ENCODE measurements at places on chromosomes 6 and 20.

DNA sequence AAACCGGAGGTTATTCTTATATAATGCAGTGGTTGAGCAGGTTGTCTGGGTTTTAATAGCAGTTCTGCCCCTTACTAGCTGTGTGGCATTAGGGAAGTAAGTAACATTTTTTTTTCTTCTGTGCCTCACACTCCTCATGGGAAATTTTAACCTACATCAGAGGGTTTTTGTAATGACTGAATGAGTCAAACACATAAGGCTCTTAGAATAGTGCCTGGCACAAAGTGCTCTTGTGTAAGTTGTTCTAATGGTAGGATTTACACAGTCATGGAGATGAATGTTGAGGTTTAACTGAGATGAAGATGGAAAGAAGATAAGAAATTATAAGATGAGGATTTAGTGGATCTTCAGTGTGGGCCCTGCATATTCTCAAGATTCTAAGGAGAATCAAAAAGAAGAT, 68.4 kb upstream of the PHIP start:
- no peaks in the 10 kb centered on the region for H3K4me1 ChIP-seq
- DNase-seq, result no peak
- H3K27me3 ChIP-seq, result no peaks in the 10 kb centered on the region
- no peaks in the 10 kb centered on the region for H3K36me3 ChIP-seq

DNA sequence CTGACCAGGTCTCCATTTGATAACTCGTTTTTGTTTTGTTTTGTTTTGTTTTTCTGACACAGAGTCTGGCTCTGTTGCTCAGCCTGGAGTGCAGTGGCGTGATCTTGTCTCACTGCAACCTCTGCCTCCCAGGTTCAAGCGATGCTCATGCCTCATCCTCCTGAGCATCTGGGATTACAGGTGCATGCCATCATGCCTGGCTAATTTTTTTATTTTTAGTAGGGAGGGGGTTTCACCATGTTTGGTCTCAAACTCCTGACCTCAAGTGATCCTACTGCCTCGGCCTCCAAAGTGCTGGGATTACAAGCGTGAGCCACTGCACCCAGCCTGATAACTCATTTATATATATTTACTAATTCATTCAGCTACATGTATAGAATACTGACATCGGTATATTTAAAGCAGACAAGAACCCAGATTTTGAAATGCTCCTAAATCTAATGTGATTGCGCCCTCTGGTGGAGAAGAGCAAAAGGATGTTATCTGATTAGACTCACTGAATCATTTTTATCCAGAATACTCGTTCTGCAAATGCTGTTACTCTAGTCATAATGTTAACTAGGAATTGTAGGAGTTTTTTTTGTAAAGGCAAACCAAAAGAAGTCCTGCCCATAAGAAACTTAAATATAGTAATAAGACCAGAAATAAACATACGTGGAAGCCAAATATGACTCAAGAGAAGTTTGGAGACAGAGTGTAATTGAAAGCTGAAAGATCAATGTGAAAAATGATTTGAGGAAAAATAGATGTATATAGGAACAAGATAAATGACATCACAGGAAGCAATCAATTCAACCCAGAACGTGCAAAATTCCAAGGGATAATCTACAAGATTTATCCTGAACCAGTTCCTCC, 5.3 kb upstream of the COL12A1 start:
- peaks cover 28% of the 10 kb centered on the region for H3K27me3 ChIP-seq
- H3K27ac ChIP-seq, result no peak overlapping the region
- peaks cover 30% of the 10 kb centered on the region for H3K4me1 ChIP-seq
- no peaks in the 10 kb centered on the region for H3K36me3 ChIP-seq

GRCh38 chr20:52305024-52305645, 113.6 kb upstream of the ZFP64 start:
- H3K4me1 ChIP-seq, result no peaks in the 10 kb centered on the region
- H3K4me3 ChIP-seq, result no peak overlapping the region
- no peak for DNase-seq
- no peaks in the 10 kb centered on the region for H3K27me3 ChIP-seq
- no peaks in the 10 kb centered on the region for H3K36me3 ChIP-seq

DNA sequence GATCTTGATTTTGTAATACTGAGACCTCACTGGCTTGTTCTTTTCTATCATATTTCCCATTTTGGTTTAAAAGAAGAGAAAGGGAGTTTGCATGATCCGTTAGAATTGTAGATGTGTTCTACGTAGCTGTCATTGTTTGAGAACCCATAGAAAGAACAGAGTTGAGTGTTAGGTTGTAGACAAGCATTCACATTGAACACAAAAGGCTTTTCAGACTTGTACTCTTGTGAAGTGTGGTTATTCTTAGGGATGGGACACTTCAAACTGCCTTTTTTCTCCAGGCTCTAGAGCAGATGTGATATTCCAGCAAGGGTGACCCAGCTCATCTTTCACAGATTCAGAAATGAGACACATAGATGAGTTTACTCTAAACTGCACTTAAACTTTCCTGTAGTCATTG, 19.9 kb downstream of the FOXO3 start:
- H3K36me3 ChIP-seq, result peaks cover 16% of the 10 kb centered on the region
- H3K27ac ChIP-seq, result peak overlapping the region; percentile 55
- peaks cover 98% of the 10 kb centered on the region for H3K4me1 ChIP-seq
- no peak for DNase-seq

DNA sequence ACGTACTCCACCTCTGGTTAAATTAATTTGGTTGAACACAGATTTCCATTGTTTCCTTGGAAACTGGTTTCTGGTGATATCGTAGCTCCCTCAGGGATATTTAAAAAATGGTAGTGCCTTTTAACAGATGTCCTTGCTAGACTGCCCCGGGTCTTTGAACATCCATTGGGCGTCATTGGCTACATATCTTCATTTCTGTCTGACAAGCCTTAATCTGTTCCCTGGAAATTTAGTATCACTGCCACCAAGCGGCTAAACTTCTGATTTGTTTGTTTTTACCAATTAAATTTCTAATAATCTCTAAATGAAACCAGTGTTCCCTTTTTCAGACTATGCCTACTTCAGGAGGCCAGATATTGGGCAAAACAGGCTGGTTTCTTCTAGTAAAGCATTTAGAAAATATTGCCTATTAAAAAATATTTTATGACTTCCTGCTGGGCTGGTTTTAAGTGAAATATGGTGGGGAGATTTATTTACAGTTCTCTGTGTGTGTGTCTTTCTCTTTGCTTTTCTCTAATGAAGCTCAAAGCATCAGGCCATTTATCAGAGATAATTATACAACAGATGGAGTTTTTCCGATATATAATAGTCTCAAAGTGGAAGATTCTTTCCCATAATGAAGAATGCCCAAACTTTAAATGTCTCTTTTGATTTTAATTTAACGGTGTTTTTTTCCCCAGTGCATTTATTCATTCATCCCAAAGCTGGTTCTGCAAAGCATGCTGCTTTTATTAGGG, 249.5 kb downstream of the ZFAND3 start:
- no peaks in the 10 kb centered on the region for H3K27me3 ChIP-seq
- no peaks in the 10 kb centered on the region for H3K4me1 ChIP-seq
- no peak overlapping the region for H3K27ac ChIP-seq
- no peak overlapping the region for H3K4me3 ChIP-seq
- DNase-seq, result no peak
- no peaks in the 10 kb centered on the region for H3K36me3 ChIP-seq

DNA sequence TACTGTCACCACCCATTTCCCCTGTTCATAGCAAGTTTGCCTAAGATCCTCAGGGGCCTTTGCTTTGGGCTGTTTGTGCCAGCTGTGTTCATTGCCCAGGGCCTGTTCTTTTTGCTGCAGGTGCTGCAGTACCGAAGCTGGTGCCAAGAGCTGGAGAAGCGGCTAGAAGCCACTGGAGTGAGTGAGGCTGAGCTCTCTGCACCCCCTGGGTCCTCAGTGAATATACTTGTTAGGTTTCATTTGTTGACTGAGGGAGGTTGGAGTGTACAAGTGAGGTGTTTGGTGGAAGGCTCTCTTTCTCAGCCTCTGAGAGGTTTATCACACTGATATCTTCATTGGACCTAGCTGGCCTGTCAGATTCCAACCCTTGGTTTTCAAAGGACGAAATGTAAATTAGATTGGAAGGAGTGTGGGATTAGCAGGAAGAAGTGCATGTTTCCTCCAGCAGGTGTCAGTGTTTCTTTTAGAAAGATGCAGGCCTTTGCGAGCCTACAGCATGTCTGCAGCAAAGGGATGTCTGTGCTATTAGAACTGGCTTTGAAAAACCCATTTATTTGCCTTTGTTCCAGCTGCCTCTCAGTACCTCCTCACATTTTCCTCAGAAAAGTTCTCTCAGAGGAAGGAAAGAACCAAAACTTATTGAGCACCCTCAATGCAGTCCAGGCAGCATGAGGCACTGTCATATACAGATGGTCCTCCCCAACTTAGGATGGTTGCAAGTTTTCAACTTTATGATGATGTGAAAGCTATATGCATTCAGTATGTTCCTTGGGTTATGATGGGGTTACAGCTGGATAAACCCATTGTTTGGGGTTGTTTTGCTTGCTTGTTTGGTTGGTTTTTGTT, 8.3 kb downstream of the CEP250 start:
- peaks cover 74% of the 10 kb centered on the region for H3K36me3 ChIP-seq
- peaks cover 15% of the 10 kb centered on the region for H3K4me1 ChIP-seq
- H3K4me3 ChIP-seq, result no peak overlapping the region

DNA sequence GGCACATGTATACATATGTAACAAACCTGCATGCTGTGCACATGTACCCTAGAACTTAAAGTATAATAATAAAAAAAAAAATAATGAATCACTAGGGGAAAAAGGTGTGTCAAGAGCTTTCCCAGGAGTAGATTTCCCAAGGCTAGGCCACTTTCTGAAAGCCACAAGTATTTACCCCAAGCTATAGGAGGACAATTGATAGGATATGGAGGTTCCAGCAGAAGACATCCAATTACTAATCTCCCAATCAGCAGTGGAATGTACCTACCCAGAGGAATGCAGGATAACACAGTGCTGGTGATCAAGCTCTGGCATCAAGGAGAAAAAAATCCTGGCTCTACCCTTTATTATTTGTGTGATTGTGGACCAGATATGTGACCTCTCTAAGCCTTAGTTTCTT, 562.7 kb downstream of the RFPL4B start:
- H3K27ac ChIP-seq, result no peak overlapping the region
- H3K4me1 ChIP-seq, result peaks cover 10% of the 10 kb centered on the region
- no peak for DNase-seq

- no peaks in the 10 kb centered on the region for H3K4me1 ChIP-seq
- no peak overlapping the region for H3K27ac ChIP-seq
- no peak for DNase-seq
- no peaks in the 10 kb centered on the region for H3K36me3 ChIP-seq
- H3K27me3 ChIP-seq, result no peaks in the 10 kb centered on the region
These were observed 85.9 kb downstream of the ADTRP start for GRCh38 chr6:11692451-11693376.

DNA sequence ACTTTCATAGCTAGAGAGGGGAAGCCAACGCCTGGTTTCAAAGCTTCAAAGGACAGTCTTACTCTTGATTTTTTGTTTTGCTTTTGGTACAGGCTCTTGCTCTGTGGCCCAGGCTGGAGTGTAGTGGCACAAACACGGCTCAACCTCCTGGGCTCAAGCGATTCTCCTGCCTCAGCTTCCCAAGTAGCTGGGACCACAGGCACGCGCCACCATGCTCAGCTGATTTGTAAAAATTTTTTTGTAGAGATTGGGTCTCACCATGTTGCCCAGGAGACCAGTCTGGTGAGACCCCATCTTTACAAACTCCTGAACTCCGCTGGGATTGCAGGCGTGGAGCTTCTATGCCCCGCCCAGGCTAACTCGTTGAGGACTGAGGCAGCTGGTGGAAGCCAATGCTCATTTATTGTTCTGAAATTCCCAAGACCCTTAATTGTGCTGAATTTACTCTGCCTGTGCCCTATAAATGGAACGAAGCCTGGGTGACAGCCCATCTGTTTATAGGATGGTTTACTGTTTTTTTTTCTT, 18.0 kb downstream of the SRSF3 start:
- peaks cover 57% of the 10 kb centered on the region for H3K36me3 ChIP-seq
- H3K4me1 ChIP-seq, result peaks cover 29% of the 10 kb centered on the region
- no peak for DNase-seq
- no peaks in the 10 kb centered on the region for H3K27me3 ChIP-seq
- no peak overlapping the region for H3K27ac ChIP-seq
- H3K4me3 ChIP-seq, result no peak overlapping the region

Measured in stomach (tissue), 19 donors.